ENCODE measurements at places on chromosomes 16 and 17. TPM values are rescaled to one million over a fixed set of nuclear protein-coding genes. Genes with fewer than 3 reads are reported as not detected.

CCL8 gene
- total RNA-seq: 1.9 TPM

MMP28 gene
- 1.2 TPM for total RNA-seq

SCRN2 gene
- 32.1 TPM for total RNA-seq

SEZ6L2 gene
- total RNA-seq: 1.2 TPM

MYO15A gene
- 0.70 TPM for total RNA-seq

FOXL1 gene
- 1.2 TPM for total RNA-seq

C17orf50 gene
- not detected for total RNA-seq

ZNF750 gene
- not detected for total RNA-seq

CLEC3A gene
- not detected for total RNA-seq

CTRL gene
- not detected for total RNA-seq

COQ7 gene
- total RNA-seq: 32.6 TPM

ITGA2B gene
- 1.7 TPM for total RNA-seq

UNC45B gene
- 259 TPM for total RNA-seq

ST6GALNAC2 gene
- 6.2 TPM for total RNA-seq

ANKRD13B gene
- total RNA-seq: 8.1 TPM

LPCAT2 gene
- total RNA-seq: 8.5 TPM

DUSP3 gene
- 224 TPM for total RNA-seq

TMEM98 gene
- 12.9 TPM for total RNA-seq

GNG13 gene
- not detected for total RNA-seq

CCL14 gene
- 6.7 TPM for total RNA-seq
